ENCODE measurements at places on chromosomes 6 and 20.

GRCh38 chr6:127833336-127833735 lies 67.5 kb downstream of the THEMIS start:
- DNase-seq: no peak

DNA sequence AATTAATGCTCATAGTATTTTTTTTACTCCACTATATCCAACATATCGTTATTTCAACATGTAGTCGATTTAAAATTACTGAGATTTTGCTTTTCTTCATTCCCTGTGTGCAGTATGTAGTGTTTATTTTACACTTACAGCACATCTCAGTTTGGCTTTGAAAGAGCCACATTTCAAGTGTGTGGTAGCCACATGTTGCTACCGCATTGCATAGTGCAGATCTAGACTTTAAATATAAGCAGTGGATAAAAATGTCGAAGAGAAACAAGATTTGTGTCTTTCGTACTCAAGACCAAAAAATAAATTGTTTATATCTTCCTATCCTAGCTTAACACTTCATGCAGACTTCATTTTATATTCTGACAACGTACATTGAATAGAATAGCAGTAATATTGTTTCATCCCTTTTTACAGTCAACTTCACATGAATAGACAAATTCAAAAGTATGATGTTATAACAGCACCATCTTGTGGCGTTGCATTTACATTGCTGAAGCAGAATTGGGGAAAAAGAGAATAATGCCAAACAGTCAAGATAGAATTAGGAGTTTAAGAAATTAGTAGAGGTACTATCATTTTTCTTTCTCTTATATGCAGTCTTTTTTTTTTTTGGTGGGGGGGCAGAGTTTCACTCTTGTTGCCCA lies 29.9 kb downstream of the FBXO5 start:
- no peak for DNase-seq

DNA sequence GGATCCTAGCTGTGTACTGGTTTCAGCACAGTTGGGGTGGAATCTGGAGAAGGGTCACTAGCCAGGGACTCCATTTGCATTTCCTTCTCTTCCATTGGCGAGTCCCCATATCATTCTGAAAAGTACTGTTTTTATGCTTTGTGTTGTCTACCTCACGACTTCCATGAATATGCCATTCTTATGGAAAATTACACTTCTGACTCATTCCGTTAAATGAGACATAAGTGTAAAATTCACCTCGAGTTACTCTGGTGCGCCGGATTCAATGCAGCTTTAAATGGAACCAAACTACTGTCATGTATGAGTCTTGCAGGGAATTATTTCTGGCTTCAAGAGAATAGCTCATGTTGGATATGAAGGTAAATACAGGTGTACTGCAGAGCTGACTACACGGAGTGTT lies 99.2 kb downstream of the PDE7B start:
- DNase-seq: no peak

DNA sequence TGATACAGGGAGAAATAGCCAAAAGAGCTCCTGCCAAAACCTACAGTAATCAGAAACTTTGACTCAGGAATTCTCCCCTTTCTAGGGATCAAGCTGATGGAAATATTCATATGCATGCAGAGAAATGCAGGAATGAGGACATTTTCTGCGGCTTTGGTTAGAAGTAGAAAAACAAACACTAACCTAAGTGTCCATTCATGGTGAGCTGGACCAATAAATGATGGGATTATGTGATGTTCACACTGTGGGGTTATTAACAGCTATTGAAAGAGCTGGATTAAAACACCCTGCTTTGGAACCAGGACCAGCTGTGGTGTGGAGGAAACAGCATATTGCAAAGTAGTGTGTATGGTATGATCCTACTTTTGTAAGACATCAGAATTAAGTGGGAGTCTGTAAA lies 143.1 kb downstream of the SYCP2 start:
- DNase-seq: no peak

DNA sequence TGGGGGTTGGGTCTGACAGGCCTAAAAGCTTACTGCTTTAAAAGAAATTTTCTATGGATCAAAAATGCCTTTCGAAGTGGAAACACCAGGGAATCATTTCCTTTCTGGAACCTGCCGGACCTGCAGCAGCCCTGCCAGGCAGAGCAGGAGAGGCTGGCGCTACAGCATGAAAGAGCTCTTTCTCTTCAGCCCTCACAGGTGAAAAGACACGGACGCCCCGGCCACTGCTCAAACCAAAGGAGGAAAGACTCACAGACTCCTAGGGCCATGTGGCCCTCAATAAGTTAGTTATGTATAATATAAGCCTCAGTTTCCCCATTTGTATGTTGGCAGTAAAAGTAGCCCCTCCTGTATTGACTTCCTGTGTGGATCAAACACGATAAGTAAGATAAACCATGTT lies 8.3 kb downstream of the SCML4 start:
- DNase-seq: no peak

GRCh38 chr20:53927990-53928389 lies 142.4 kb downstream of the BCAS1 start:
- DNase-seq: no peak

- DNase-seq: no peak
Measured at GRCh38 chr6:95819939-95820338, 195.8 kb upstream of the FUT9 start.

- DNase-seq: no peak
Measured at GRCh38 chr20:5807431-5807830, 57.2 kb downstream of the SHLD1 start.

DNA sequence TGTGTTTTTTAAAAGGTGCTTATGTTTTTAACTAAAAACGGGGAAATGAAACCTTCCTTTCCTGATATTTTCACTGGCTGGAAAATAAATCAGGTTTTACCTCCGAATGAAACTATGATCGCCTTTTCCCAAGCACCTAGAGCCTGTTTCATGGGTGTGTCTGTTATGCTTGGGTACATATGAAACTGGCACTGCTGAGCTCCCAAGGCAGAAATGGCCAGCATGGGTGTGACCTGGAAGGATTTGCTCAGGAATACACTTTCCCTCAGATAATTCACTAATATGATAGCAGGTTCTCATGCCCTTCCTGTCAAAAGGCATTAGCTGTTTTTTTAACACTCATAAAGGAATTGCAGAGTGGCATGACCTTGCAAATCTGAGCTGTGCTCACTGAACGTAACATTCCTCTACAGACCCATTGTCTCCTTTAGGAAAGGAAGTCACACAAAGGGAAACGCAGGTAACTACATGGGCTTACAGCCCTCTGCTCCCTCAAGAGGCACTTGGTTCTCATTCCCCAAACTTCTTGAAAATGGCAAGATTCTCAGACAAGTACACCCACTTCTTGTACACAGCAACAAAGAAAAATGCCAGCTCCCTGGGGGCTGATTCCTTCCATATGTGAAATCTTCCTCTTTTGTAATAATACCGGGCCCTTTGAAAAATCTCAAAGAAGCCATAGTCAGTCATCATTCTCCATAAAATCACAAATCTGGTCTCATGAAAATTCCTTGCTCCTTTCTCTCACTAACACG lies 72.7 kb downstream of the METTL24 start:
- DNase-seq: no peak

- no peak for DNase-seq
Measured at GRCh38 chr20:52444455-52444854, 252.9 kb upstream of the ZFP64 start.

DNA sequence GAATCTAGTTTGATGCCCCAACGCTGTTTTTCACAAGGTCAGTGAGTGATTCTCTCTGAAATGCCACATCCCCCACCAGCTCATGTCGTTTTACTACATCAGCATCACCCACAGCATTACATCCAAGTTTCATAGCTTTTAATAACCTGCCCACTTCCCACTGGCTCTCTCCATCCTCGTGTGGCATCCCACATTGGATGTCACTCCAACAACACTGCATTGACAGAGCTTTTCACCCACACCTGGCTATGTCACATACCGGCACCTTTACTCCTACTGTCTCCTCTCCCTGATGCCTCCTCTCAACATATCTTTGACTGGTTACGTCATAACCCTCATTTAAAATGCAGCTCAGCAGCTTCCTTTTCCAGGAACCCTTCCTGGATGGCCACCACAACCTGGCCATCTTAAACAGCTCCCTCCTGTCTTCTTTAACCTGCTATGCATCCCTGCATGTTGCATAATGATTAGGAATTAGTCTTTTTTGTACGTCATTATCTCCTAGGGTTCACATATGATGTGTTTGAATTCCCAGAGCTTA lies 5.0 kb upstream of the ADTRP start:
- no peak for DNase-seq

DNA sequence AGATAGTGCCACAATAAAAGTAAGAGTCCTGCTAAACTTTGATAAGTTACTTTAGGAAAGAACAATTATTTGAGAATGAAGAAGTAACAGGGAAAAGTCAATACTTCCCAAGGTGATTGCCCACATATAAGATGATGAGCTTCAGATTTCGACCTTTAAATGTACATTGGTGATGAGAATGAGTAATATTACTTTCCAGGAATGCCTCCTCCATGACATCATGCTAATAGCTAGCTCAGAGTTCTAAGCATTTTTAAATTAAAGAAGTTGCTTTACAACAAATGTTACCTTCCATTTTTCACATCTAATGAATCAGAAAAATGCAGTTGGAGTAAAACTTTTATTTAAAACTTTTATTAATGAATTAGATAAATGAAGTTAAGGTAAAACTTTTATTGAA lies 22.5 kb upstream of the OPN5 start:
- no peak for DNase-seq

GRCh38 chr6:169828176-169828575 lies 76.8 kb downstream of the ERMARD start:
- DNase-seq: no peak

- no peak for DNase-seq
Measured at GRCh38 chr6:153106021-153106420, 25.1 kb downstream of the RGS17 start.

DNA sequence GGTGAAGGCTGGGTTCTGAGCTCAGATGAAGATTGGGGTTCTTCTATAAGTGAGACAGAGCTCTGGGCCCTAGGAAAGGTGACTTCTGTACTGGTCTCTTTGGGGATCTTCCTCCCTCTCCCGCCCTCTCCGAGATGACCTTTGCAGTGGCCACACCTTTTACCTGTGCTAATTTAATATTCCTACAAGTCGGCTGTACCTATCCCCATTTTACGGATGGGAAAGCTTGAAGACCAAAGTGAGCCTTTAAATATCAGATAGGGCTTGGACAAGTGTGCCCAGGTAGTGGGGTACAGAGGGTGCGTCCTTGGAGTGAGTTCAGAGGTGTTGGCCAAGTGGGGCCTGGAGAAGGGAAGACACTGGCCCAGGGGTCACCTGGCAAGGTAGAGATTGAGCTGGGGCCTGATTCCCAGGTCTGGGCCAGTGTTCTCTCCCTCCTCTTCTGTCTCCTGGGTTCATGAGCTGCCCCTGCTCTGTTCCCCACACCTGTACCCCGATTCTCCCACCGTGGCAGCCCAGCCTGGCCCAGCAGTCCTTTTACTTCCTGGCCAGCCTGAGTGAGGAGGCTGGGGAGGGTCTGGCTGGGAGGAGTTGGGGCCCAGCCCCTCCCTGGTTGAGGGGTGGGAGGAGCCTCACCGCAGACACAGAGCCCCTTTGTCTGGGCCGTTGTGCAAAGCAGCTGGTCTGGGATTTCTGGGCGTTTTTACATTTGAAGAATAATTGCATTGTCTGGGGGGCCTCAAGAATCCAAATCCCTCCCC lies 152.1 kb upstream of the RNF24 start:
- DNase-seq: no peak

DNA sequence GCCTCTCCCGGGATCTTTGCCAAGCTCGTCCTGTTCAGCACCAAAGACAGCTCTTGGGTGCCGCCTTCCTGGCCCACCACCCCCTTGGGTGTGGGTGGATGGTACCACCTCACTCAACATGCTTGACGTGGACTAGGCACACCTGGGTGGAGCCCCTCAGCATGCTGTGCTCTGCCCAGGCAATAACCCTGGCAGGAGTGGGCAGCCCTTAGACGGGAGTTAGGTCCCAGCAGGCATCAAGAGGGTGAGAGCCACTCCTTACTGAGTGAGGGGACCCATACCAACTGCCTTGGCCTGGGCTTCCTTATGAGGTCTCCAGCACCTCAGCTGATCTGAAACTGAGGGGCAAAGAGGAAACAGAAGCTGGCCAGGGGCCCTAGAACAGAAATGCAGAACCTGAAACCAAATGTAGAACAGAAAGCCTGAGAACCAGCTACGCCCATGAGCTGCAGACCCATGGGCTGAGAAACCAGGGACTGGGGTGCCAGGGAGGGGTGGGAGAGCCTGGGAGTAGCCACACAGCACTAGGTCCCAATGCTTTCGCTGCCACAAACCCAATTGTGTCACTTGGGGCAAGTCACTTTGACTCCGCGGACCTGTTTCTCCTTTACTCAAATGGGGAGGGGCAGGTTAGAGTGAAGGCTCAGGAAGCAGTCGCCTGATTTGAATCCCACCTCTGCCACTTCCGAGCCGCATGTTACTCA lies 2.0 kb downstream of the FGD2 start:
- DNase-seq: no peak

GRCh38 chr20:47319517-47320252 lies 36.8 kb downstream of the ZMYND8 start:
- DNase-seq: peak; percentile 68

DNA sequence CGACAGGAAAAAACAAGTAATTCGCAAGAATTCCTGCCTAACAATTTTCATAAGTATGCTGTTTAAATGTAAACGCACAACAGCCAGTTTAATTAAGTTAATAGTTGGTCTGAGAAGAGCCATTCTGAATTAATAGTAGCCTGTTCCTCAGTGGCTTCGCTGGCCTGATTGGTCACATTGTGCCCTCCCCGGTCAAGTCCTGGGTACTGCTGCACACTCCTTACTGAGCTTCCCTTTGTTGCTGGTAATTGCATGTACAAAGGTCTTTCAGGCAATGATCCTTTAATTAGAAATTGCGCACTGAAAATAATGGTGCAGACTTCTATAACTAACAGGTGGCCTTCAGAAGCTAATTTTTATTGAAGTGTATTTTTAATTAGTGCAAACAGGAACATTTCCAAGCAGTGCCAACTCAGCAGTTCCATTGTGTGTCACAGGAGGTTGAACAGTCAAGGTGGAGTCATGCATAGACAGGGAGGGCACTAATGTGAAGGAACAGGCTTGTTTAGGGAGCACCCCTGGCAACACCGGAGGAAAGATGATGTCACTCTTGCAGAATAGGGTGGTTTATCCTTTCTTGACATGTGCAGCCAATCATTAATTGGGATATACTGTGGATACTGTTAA lies 92.6 kb upstream of the SLC22A23 start:
- DNase-seq: no peak

DNA sequence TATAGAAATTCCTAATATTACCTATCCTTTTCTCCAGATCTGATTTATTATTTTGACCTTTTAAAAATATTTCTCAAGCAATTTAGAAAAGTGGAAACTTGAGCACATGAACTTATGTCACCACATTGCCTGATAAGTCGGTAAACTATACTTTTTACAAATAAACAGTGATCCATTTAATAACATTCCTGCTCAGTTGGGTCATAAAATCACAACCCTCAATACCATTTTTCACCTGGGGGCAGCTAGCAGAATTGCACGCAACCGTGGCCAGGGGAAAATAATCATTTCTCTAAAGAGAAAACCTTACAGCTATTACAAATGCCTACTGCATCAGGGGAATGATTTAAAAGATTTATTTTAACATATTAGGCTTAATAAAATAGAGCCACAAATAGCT lies 614.5 kb downstream of the PHF3 start:
- no peak for DNase-seq

- no peak for DNase-seq
Measured at GRCh38 chr6:84500726-84501125, 263.7 kb downstream of the TBX18 start.

- no peak for DNase-seq
Measured at GRCh38 chr20:16381444-16381843, 191.8 kb downstream of the KIF16B start.

GRCh38 chr20:31581391-31581790 lies 23.7 kb upstream of the ID1 start:
- no peak for DNase-seq

- no peak for DNase-seq
Measured at GRCh38 chr6:88008411-88008810, 39.2 kb upstream of the SPACA1 start.
